Hair follicle dermal papilla cell (primary cell): ENCODE measurements at places on chromosomes 13 and 19. TPM values are rescaled to one million over a fixed set of nuclear protein-coding genes. Genes with fewer than 3 reads are reported as not detected.

CEACAM8 gene
- total RNA-seq = not detected in 2 replicates

ZNF440 gene
- total RNA-seq = 8.5 and 10.4 TPM in 2 replicates

RETN gene
- total RNA-seq = not detected in 2 replicates

FLT3 gene
- under 0.01 TPM in 1 of 2 replicates, not detected in the other for total RNA-seq

C19orf67 gene
- total RNA-seq = not detected in 2 replicates

ACTMAP gene
- 1.1 and 1.5 TPM in 2 replicates for total RNA-seq

LGALS14 gene
- total RNA-seq = not detected in 2 replicates

MYBPC2 gene
- not detected in 2 replicates for total RNA-seq

C19orf53 gene
- 30.0 and 42.6 TPM in 2 replicates for total RNA-seq

S1PR4 gene
- not detected in 2 replicates for total RNA-seq

ZNF527 gene
- 6.1 and 6.8 TPM in 2 replicates for total RNA-seq

HCST gene
- 0.81 TPM in 1 of 2 replicates, not detected in the other for total RNA-seq

GAPDHS gene
- not detected in 2 replicates for total RNA-seq

ZNF584 gene
- total RNA-seq = 15.8 and 18.3 TPM in 2 replicates

KL gene
- total RNA-seq = under 0.01 TPM in 2 replicates

KRTDAP gene
- total RNA-seq = not detected in 2 replicates

ZNF878 gene
- total RNA-seq = 0.32 TPM in 1 of 2 replicates, not detected in the other

CLIP3 gene
- total RNA-seq = 20.4 and 22.8 TPM in 2 replicates

PSG1 gene
- total RNA-seq = 3.6 and 17.2 TPM in 2 replicates

GRK1 gene
- total RNA-seq = not detected in 2 replicates

NTF4 gene
- not detected in 2 replicates for total RNA-seq

LILRB5 gene
- total RNA-seq = not detected in 2 replicates

ZNF816 gene
- total RNA-seq = 5.2 and 8.1 TPM in 2 replicates

TPGS1 gene
- 43.0 and 61.0 TPM in 2 replicates for total RNA-seq

NCR1 gene
- total RNA-seq = not detected in 2 replicates
